Ecto neural progenitor cell (in vitro differentiated cells): ENCODE measurements at places on chromosomes 5 and 9.

GRCh38 chr5:77936365-77936693, 160.2 kb upstream of the TBCA start:
- no peak for DNase-seq

DNA sequence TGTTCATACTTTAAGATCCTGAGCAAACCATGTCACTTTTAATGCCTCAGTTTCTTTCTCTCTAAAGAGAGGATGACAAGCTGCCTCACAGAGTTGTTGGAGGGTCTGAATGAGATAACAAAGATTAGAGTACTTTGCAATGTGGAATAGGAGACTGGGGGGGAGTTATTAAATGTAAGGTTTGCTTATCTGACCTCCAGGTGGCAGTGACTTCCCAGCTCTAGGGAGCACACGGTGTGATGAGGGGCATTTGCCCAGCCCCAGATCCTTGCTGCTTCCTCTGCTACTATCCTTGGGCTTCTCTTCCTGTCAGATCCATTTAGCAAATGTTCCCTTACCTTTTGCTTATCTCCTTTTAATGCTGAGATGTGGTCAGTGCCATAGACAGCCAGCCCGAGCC, 30.7 kb downstream of the ENHO start:
- no peak for DNase-seq

DNA sequence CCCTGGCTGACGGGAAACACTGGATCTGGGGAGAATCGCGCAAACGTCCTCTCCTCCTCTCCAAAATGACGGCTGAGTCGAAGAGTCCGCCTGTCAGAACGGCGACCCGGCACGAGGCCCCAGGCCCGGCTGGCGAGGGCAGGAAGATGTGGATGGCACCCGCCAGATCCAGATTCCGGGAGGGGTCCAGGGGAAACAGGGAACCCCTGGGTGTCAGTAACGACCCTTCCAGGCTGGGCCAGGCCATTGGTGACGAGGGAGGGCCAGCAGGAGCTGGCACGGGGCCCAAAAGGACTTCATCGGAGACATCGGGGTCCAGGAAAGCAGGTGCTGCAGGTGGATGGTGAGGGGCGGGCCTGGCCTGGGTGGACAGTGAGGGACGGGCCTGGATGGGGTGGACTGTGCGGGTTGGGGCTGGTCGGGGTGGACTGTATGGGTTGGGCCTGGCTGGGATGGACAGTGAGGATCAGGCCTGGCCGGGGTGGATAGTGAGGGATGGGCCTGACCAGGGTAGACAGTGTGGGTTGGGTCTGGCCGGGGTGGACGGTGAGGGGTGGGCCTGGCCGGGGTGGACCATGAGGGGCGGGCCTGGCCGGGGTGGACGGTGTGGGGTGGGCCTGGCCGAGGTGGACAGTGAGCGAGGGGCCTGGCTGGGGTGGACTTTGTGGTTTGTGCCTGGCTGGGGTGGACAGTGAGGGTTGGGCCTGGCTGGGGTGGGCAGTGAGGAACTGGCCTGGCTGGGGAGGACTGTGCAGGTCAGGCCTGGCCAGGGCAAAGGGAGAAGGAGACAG, 14.0 kb downstream of the SLC6A3 start:
- DNase-seq: peak; percentile 33

DNA sequence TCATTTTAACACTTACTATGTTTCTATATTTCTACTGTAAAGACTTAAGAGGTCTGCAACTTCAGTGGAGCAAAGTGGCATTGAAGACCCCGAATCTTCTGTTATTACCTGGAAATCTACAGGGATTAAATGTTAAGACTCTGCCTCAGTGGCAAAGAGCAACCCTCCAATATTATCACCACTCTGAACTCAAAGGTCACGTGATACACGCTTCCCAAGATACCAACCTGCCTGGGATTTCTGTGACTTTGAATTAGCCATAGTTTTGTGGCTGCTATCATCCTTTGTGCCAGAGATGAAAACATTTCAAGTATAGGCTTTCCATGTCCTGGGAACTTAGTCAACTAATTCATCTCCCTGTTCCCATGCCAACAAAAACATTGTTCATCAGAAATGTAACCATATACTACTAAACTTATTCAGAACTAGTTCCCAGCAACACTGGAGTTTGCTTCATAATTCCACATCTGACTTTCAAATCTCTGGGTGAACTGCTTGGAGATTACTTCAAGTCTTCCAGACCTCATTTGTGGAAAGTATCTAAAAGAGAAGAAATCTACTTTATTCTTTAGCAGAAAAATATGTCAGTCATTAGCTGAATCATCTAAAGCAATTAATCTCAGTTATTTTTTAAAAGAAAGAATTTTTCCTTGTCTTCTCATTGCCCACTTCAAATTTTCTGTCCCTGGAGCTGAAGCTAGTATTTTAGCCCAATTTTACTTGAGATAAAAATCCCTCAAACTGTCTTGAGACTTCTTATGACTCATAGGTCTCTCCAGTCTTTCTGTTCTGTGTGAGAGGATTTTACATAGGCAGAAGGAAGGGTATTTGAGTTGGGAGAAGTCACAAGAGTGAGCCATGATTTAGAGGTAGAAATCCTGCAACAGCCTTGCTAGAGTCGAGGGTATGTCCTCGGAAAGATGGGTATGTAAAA, 83.0 kb downstream of the ZNF462 start:
- no peak for DNase-seq

DNA sequence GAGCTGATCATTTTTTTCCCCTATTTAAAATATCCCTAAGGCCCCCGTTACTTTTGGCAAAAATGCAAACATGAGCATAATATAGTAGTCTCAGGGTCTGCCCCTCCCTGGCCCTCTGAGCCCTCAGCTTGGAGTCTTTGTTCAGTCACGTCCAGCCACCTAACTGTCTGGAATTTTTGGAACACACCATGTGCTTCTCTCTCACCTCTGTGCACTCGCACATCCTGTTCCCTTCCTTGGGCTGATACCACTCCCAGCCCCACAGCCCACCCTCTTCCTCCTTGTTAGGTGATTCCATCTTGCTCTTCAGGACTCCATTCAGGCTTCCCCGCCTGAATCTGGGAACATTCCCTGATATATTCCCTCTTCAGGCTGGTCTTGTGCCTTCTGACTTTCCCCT, 16.0 kb downstream of the TDRD7 start:
- DNase-seq: no peak

GRCh38 chr5:147667363-147667762, 115.2 kb downstream of the JAKMIP2 start:
- DNase-seq: no peak

- DNase-seq: no peak
Observed at GRCh38 chr9:4155221-4156026, 144.4 kb downstream of the GLIS3 start.

- no peak for DNase-seq
Observed at GRCh38 chr5:3050863-3051262, 299.4 kb upstream of the IRX2 start.

GRCh38 chr5:154218786-154219185, 28.3 kb downstream of the GALNT10 start:
- DNase-seq: no peak

DNA sequence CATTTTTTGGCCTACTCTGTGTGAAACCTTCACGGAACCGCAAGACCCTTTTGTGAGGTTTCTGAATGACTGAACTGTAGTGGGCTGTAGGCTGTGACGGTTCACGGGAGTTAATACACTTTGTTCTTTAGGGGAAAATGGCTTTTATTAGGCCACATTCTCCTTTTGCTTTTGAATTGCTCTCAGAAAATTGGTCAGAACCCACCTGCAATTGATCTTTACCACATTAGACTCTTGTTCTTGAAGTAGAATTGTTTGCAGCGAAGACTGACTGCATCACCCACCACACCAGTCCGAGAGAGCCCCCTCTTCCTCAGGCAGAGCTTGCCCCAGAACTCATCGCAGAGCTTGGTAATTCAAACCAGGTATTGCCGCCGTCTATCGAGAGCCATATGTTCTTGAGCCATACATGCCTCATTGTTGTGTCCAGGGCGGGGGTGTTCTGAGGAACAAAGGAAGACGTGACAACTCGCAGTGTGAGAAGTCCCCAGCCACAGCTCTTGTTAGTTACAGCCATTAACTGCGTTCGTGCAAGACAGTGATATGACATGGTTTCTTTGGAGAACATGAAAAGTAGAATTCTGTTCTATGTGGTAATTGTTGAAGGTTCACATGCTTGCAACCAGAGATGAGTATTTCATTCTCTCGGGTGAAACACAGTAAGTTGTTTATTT, 166.4 kb upstream of the OTULINL start:
- no peak for DNase-seq

GRCh38 chr5:13378091-13378490, 566.4 kb downstream of the DNAH5 start:
- DNase-seq: no peak

GRCh38 chr9:72596451-72597180, 75.2 kb downstream of the TMC1 start:
- DNase-seq: no peak

- no peak for DNase-seq
Observed at GRCh38 chr9:92592946-92593861, 57.4 kb upstream of the ECM2 start.

DNA sequence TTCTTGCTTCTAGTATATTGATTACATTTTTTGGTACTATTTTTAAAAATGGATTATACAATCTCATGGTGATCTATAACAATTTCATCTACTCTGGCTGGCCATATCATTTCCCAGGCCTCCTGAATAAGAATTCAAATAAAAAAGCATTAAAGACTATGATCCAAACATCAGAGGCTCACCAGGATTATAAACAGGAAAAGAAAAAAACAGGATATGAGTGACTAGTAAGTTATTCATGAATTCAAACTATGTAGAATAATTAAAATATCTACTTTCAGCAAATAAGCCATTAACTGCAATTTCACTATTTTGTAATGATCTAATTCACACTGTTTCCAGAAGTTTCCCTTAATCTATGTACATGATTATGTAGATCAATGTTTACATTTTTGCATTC, 293.1 kb upstream of the CDH6 start:
- no peak for DNase-seq

DNA sequence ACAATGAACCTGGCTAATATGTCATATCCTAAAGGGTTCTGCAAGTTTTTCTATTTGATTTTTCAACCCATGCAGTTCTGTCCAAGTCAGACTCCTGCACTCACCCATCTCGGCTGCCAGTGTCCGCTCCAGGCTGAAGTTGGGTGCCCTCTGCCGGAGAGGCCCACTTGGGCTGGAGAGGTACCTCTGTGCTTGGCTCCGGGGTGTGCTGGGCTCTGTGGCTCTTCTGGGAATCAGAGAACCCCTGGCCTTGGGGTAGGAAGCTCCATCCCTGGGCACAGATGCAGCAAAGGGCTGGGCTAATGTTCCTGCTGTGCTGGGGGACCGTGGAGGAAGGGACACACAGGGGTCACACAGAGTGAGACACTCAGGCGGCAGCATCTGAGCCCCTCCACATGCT, 26.2 kb downstream of the ORM2 start:
- DNase-seq: no peak

DNA sequence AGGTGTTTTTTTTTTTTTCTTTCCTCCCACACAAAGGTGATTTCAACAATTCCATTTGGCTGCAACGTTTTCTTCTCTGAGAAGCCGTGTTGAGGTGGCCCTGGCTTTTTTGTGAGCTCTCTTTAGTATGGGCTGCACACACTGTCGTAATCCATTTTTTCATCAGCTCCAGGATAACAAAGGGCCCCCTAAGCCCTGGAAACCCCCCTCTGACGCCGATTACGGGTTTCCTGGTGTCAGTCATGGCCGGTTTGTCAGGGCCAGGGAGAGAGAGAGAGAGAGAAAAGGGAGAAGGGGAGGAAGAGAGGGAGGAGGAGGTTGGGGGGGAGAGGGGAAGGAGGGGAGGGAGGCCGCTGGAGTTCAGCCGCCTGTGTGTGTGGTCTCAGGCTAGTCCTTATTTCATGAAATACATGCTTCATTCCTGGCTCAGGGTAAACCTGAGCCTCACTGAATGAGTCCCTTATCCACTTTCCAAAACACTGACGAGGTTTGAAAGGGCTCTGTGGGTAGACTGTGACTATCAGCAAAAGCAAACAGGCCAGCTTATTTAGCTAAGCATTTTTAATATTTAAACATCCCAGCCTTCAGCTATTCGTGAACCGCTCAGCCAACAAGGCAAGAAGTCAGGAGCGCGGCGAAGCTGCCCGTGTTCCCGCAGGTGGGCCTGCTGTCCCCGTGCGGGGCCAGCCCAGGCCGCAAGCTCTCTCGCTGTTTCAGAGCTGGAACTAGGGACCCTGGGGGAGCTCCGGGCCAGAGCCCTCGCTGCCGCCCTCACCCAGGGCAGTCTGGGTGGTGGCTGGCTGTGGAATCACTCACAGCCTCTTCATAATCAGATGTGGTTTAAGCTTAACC, 172.8 kb downstream of the ERCC6L2 start:
- DNase-seq: peak; percentile 79
